Caco-2 (cell line): ENCODE measurements at places on chromosomes 4 and X.

- H3K4me3 ChIP-seq = no peak overlapping the region
- DNase-seq = no peak
- H3K36me3 ChIP-seq = no peaks in the 10 kb centered on the region
- no peaks in the 10 kb centered on the region for H3K27me3 ChIP-seq
- H3K4me1 ChIP-seq = no peaks in the 10 kb centered on the region
Measured at GRCh38 chr4:184785813-184786212, 40.0 kb downstream of the ACSL1 start.

GRCh38 chr4:8176547-8177399, 18.2 kb upstream of the ABLIM2 start:
- no peaks in the 10 kb centered on the region for H3K27me3 ChIP-seq
- no peak overlapping the region for H3K27ac ChIP-seq
- H3K36me3 ChIP-seq = no peaks in the 10 kb centered on the region
- no peak overlapping the region for H3K4me3 ChIP-seq

DNA sequence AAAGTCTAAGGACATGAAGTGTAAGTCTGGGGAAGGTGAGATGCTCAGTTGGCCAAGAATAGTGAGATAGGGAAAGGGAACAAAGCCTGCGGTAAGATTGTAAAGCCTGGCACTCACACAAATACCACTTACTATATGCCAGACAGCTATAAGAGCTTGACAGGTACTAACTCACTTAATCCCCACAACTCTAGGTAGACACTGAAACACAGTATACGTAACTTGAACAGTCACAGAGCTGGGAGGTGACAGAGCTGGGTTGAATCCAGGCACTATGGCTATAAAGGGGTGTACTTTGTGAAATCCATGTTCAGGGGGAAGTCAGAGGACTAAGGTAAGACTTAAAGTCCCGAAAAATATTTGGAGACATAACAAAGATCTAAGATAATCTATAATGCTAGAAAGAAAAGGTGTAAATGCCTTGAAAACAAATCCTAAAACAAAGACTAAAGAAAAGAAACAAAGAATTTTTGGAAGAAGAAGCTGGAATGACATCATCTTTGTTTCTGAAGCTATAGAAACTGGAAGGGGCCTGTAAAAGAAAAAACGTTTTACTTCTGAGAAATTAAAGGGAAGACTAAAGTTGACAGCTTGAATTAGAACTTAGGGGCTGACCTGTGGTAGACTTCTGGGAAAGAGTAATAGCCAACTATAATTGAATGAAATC, 172.5 kb downstream of the PPP3CA start:
- H3K4me1 ChIP-seq = no peaks in the 10 kb centered on the region
- no peaks in the 10 kb centered on the region for H3K36me3 ChIP-seq
- no peak for DNase-seq
- H3K27ac ChIP-seq = no peak overlapping the region
- H3K4me3 ChIP-seq = no peak overlapping the region
- no peaks in the 10 kb centered on the region for H3K27me3 ChIP-seq

DNA sequence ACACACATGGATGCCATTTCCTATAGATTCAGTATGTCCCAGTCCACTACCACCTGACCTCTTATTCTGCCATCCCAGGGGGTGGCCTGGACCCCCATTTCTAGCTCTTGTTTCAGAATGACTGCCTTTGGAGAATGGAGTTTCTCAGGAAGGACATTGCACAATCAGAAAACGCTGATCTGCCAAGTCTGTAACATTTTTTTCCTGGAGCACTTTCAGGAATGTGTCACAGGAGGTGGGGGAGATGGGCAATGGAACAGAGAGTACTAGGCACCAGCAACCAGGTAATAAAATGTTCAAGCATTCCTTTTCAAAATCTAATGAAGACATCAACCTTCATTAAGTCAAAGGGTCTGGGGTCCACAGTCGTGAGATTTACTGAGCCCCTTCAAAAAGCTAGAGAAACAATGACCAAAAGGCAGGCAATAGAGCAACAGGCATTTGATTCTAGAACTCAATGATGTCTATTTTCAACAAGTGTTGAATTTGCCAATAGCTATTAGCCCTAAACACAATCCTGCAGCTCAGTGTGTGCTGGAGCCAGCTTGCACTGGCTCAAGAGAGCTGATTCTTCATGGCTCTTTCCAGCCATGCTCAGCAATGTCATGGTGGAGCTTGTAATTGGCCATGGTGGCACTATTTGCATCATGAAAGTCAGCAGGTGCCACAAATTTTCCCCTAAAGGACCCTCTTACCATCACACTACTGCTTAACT, 87.1 kb downstream of the KDR start:
- no peak for DNase-seq
- no peaks in the 10 kb centered on the region for H3K27me3 ChIP-seq
- H3K4me3 ChIP-seq = no peak overlapping the region
- no peak overlapping the region for H3K27ac ChIP-seq

DNA sequence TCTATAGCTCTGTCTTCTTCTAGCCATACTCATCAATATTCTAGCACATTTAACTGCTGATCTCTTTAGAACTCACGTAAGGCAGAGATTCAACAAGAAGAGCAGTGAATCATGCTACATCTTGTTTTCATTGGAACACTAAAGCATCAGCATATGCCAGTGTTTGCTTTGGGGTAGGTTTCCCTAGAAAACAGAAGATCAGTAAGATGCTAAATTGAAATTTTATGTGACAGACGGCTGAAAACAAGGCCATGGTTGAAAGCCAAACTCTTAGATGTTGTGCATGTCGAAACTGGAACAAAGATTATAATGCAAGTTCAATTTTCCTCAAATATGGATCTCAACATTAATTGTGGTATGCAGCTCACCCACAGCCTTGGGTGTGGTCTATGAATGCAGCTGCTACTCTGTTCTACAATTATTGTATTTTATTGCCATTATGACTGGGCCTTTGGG, 107.6 kb downstream of the PDLIM5 start:
- peaks cover 50% of the 10 kb centered on the region for H3K4me1 ChIP-seq
- H3K27me3 ChIP-seq = no peaks in the 10 kb centered on the region
- H3K4me3 ChIP-seq = no peak overlapping the region
- no peak for DNase-seq
- no peaks in the 10 kb centered on the region for H3K36me3 ChIP-seq

DNA sequence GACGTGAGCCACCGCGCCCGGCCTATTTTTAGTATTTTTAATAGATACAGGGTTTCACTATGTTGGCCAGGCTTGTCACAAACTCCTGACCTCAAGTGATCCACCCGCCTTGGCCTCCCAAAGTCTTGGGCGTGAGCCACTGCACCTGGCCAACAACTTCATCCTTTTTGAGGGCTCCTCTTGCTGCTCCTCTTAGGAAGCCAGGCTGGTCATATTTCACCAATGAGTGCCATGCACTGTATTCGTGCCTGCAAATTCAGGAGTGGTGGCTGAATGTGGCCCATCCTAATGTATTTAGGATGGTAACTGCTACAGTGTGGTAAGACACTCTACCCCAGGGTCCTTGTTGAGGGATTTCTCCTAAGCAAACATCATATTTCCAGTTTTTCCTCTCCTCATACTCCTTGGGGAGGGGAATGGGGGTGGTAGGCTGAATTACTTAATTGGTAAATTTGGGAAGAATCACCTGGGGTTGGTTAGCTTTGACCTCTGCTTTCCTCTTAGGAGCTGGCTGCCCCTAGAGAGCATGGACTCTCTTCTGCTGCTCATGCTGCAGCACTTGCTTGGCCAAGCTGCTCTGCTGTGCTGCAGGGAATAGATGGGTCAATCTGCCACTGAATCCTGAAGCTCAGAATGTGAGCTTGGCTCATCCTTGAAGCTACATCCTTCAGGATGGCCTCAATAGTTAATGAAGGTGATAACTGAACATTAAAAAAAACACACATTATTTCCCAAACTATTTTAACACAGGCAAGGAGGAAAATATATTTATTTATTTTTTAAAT, 167.4 kb downstream of the HS3ST1 start:
- H3K27me3 ChIP-seq = no peaks in the 10 kb centered on the region
- H3K4me1 ChIP-seq = peaks cover 13% of the 10 kb centered on the region
- H3K27ac ChIP-seq = no peak overlapping the region
- no peaks in the 10 kb centered on the region for H3K36me3 ChIP-seq
- DNase-seq = no peak
- H3K4me3 ChIP-seq = no peak overlapping the region

GRCh38 chrX:37745354-37745753, 34.5 kb upstream of the CYBB start:
- no peak overlapping the region for H3K4me3 ChIP-seq
- no peaks in the 10 kb centered on the region for H3K36me3 ChIP-seq
- DNase-seq = peak; percentile 69
- H3K4me1 ChIP-seq = no peaks in the 10 kb centered on the region
- H3K27me3 ChIP-seq = no peaks in the 10 kb centered on the region

GRCh38 chrX:12240491-12240890, 102.2 kb downstream of the FRMPD4 start:
- no peaks in the 10 kb centered on the region for H3K27me3 ChIP-seq
- H3K4me1 ChIP-seq = no peaks in the 10 kb centered on the region
- no peak overlapping the region for H3K27ac ChIP-seq
- H3K36me3 ChIP-seq = no peaks in the 10 kb centered on the region
- no peak overlapping the region for H3K4me3 ChIP-seq

GRCh38 chr4:9927341-9928007, 93.8 kb downstream of the SLC2A9 start:
- H3K4me1 ChIP-seq = no peaks in the 10 kb centered on the region
- H3K4me3 ChIP-seq = no peak overlapping the region
- H3K27ac ChIP-seq = no peak overlapping the region
- no peak for DNase-seq

DNA sequence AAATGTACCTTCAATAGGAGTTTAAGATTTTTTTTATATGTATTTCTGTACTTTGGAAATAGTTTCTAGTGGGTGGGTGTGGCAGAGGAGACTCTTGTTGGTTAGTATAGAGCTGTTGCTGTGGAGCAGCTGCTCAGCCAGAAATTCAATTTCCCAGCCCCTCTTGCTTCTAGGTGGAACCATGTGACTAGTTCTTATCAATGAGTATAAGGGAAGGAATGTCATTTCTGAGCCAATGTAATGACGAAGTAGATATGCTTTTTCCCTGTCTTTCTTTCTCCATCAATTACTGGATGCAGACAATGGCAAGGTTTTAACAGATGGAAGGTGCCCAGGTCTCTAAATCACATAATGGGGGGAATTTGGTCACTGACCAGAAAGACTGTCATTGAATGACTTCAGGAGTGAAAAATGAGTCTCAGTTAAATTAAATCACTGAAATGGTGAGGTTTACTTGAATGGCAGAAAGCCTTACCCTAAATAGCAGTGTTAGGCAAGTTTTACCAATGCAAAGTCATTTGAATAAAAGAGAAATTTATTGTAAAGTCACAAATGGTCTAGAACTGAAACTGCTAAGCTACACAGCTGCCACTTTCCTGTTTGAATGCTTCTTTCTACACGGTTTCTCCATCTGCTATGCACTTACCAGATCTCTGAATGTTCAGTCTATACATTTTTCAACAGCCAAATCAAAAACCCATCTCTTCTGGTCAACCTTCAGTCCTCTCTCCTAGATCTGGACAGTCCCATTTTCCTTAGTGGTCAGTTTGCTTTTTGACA, 795.4 kb upstream of the MAGEB2 start:
- H3K27ac ChIP-seq = peak overlapping the region; percentile 71
- peaks cover 40% of the 10 kb centered on the region for H3K4me1 ChIP-seq
- no peaks in the 10 kb centered on the region for H3K36me3 ChIP-seq
- H3K27me3 ChIP-seq = no peaks in the 10 kb centered on the region

- no peak for DNase-seq
- peaks cover 4% of the 10 kb centered on the region; the same call in 1 of the 2 replicates for H3K4me1 ChIP-seq
- H3K27me3 ChIP-seq = no peaks in the 10 kb centered on the region
- no peaks in the 10 kb centered on the region for H3K36me3 ChIP-seq
- no peak overlapping the region for H3K27ac ChIP-seq
Measured at GRCh38 chr4:142369141-142369540, 477.0 kb downstream of the INPP4B start.

DNA sequence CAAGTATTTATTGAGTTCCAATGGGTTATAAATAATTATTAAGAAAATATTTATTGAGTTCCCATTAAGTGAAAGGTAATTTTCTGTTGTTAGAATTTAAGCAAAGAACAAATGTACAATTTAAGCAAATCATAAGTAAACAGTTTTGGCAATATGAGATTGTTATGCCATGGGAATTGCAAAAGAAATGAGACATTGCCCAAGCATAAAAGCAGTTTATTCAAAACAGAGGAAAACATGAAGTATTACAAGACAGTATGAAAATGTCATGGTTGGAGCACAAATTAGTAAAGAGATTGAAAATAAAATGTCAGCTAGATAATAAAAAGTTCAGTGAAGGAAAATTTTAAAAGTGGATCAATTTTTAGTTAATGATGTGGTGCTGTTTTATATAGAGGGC, 706.1 kb upstream of the EPHA5 start:
- H3K27me3 ChIP-seq = no peaks in the 10 kb centered on the region
- H3K4me1 ChIP-seq = no peaks in the 10 kb centered on the region
- no peak for DNase-seq

DNA sequence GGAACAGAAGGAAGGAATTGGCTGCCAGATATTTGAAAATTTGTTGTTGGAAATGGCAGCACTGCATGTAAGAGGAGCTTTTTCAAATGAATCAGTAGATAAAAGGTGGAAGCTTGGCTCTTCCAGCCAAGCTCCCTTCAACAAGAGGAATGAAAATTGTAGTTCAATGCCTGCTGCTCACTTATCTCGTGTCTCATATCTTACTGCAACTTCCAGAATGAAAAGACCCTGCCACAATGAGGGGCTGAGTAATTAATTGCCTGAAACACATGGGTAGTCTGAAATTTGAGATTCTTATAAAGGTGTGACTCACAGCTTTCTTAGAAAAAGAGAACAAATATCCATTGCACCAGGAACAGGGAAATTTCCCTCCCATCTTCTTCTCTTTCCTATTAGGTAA, 53.0 kb downstream of the HAND2 start:
- H3K4me1 ChIP-seq = no peaks in the 10 kb centered on the region
- DNase-seq = no peak
- no peaks in the 10 kb centered on the region for H3K27me3 ChIP-seq
- no peak overlapping the region for H3K27ac ChIP-seq

GRCh38 chr4:144820011-144820727, 174.2 kb downstream of the HHIP start:
- no peaks in the 10 kb centered on the region for H3K27me3 ChIP-seq
- H3K27ac ChIP-seq = no peak overlapping the region
- H3K4me1 ChIP-seq = no peaks in the 10 kb centered on the region
- H3K36me3 ChIP-seq = no peaks in the 10 kb centered on the region

DNA sequence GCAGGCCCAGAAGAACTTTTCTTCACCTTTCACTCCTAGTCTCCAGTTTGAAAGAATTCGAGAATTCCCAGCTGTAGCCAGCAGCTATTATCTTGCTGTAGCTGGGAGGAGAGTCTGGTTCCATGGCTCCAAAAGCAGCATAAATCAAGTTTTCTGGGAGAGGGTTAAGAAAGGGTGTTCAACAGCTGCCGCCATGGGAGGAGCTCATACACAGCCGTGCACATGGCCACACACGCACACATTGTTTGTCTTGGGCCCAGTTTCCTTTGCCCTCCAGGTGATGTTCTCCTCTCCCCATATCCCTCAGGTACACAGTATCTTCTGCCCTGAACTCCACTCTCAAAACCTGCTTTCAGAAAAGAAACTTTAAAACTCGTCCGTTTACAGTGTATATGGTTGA, 4.1 kb upstream of the GPC3 start:
- DNase-seq = peak; percentile 45
- H3K27me3 ChIP-seq = no peaks in the 10 kb centered on the region
- H3K36me3 ChIP-seq = no peaks in the 10 kb centered on the region; the same call in 1 of the 2 replicates
- H3K4me3 ChIP-seq = no peak overlapping the region
